ENCODE measurements at places on chromosomes 16 and 17.

DNA sequence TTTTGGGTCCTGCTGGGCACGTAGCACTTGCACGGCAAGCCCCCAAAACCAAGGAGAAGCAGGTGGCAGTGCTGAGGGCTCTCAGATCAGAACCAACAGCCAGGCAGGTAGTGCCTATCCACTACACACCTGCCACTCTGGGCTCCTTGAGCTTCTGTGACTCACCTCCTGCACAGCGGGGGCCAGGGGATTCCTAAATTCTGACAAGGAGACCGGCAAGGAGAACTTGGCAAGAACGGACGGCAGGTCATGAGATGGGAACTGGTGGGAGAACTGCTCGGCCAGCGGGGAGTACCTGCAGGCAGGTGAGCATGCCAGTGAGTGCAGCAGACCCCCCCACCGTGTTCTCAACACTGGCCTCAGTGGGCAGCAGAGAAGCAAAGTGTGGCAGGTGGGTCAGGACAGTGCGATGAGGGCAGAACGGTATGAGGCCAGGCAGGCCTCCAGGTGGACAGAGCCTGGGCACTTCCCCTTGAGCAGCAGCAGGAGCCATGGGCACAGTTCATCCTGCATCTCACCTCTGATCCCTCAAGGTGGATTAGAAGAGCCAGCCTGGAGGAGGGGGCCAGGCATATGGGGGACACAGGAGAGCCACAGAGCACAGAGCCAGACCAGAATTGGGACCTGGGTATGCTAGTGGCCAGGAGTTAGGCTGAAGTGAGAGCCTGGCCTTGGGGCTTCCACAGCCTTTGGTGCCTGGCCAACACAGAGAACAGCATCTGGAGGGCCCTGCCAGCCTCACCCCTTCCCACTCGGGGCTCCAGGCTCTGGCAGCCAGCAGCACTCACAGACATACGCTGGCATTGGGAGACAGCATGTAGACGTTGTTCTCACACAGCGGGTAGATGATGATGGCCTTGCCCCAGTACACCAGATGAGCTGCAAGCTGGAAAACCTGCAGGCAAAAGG, 14.7 kb downstream of the MPG start:
- DNase-seq, result no peak
- no peak overlapping the region for H3K27ac ChIP-seq
- no peak overlapping the region for H3K4me3 ChIP-seq

GRCh38 chr17:48704361-48705248, 17.7 kb downstream of the PRAC1 start:
- no peaks in the 10 kb centered on the region for H3K36me3 ChIP-seq
- DNase-seq, result no peak
- H3K27ac ChIP-seq, result no peak overlapping the region
- no peaks in the 10 kb centered on the region for H3K4me1 ChIP-seq
- no peak overlapping the region for H3K4me3 ChIP-seq
- peaks cover 71% of the 10 kb centered on the region for H3K27me3 ChIP-seq

DNA sequence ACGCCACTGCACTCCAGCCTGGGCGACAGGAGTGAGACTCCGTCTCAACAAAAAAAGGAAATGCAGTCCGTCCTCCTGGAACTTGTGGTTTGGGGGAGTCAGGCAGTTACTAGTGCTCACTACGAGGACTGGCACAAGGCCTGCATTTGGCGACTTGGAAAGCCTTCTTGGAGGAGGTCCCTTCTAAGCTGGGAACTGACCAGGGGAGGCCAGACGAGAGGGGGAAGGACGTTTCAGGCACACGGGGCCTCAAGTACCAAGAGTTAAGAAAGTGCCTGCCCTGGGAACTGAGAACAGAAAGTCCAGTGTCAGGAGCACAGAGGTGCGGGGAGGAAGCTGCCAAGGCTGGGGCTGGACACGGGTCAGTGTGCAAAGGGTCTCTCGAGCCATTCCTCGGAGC, 89.9 kb downstream of the ABR start:
- no peaks in the 10 kb centered on the region for H3K4me1 ChIP-seq
- H3K27me3 ChIP-seq, result no peaks in the 10 kb centered on the region
- no peak for DNase-seq
- H3K27ac ChIP-seq, result no peak overlapping the region

DNA sequence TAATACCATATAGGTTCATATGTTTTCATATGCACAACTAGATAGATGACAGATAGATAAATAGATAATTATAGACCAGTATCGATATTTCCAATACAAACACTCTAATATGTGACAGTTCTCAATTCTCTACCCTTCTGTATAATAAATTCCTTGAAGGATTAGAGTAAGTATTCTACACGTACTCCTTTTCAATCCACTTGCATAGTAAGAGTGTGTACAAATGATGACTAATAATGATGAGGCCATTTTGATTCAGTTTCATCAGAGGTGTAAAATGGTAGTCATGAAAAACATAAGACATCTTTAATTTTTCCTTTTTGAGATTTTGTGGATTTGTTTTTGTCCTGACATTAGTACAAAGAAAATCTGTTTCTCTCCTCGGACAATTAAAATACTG, 188.3 kb upstream of the WSB1 start:
- H3K36me3 ChIP-seq, result no peaks in the 10 kb centered on the region
- H3K4me3 ChIP-seq, result no peak overlapping the region
- H3K4me1 ChIP-seq, result no peaks in the 10 kb centered on the region
- DNase-seq, result no peak

GRCh38 chr17:9855036-9855435, 29.3 kb downstream of the GLP2R start:
- H3K27me3 ChIP-seq, result no peaks in the 10 kb centered on the region
- no peak overlapping the region for H3K27ac ChIP-seq
- H3K36me3 ChIP-seq, result no peaks in the 10 kb centered on the region
- H3K4me3 ChIP-seq, result no peak overlapping the region

DNA sequence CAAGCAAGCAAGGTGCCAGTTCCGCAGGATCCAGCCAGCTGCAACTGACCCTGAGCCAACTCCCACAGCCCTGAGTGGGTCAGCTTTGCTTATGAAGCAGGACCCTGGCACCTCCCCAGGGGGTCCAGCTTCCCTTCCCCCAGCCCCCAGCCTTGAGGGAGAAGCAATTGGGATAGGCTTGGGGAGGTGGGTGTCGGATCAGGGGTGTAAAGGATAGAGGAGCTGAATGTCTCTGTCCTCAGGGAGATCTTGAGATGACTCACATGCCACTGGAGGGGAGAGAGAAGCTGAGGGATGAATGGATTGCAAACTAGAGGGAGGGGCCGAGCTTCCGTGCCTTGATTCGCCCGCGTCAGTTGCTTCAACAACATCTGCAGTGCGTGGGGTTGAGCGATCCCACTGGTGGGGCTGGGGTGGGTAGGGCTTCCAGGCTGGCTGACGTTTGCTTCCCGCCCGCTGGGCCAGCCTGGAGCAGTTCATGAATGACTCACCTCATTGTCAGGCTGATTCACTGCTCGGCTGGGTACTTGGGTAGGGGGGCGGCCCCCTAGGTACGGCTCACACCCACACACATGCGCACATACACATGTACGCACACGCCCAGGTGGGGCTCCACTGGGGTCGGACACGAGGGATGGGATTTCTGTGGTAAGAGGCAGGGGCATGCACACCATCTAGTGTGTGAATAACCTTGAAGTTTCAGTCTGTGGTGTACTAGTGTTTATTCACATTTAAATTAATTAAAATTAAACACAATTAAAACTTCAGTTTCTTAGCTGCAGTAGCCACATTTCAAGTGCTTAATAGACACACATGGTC, 3.6 kb upstream of the HROB start:
- H3K36me3 ChIP-seq, result no peaks in the 10 kb centered on the region
- H3K4me1 ChIP-seq, result peaks cover 13% of the 10 kb centered on the region
- H3K4me3 ChIP-seq, result peak overlapping the region; percentile 56
- peak overlapping the region; percentile 81 for H3K27ac ChIP-seq
- DNase-seq, result peak; percentile 43

GRCh38 chr16:648781-649589, at the start of gene WDR90:
WDR90 (plus strand) TSS chr16:649365; CDS start chr16:649417, 52 bp downstream.
- DNase-seq, result peak; percentile 92
- H3K27ac ChIP-seq, result peak within 1 kb of the TSS; percentile 68
- H3K36me3 ChIP-seq, result peaks cover 2% of the 10 kb centered on the region
- H3K27me3 ChIP-seq, result no peaks in the 10 kb centered on the region
- H3K4me3 ChIP-seq, result peak within 1 kb of the TSS; percentile 84
- H3K4me1 ChIP-seq, result no peaks in the 10 kb centered on the region

DNA sequence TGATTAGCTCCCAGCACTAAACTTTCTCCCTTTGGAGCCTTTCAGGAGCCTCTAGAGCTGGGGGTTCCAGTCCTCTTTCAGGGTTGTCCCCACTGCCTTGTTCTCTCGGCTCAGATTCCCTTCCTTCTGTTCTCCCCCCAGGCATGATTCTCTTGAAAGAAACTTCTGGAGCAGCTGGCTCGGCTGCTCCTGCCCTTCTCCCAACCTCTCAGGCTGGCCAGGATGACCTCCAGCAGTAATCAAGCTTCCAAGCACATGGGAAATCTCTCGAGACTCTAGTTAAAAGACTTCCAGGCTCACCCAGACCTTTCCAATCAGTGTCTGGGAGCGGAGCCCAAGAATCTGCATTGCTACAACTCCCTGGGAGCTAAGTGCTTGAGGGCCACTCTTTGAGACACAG, 3.6 kb downstream of the SDK2 start:
- no peak overlapping the region for H3K27ac ChIP-seq
- H3K4me1 ChIP-seq, result peaks cover 9% of the 10 kb centered on the region
- H3K36me3 ChIP-seq, result no peaks in the 10 kb centered on the region
- no peak overlapping the region for H3K4me3 ChIP-seq
